Large intestine (tissue), 12 donors: ENCODE measurements at places on chromosomes 13 and 19. TPM values are rescaled to one million over a fixed set of nuclear protein-coding genes. Genes with fewer than 3 reads are reported as not detected.

DNA sequence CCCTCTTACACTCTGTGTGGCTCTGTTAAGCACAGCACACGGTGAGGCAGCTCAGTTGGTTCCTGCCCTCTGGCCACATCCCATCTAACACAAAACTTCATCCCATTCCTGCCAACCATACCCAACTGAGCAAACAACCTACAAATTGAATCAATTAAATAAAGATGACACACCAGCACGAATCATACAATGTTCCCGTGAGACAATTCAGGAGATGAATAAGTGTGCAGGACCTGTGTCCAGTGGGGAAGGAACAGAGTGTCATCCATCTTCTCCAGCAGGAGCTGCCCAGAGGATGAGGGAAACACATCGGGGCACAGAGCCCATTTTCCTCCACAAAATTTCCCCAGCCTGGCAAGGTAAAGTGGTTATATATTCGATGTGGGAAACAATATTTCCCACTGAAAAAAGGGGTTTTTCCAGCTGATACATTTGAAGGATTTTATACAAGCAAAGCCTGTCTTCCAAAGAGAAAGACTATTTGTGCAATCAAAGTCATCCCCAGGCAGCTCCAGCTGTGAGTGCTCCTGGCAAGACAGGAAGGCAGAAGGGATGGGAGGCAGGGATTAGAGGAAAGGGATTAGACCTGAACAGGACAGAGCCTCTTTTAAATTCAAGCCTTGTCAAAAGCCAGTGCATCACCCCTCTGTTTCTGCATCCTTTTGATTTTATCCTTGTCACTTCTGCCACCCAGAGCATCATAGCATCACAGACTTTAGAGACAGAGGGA is 240.2 kb downstream of the LHFPL6 start:
- no peak overlapping the region for H3K4me3 ChIP-seq
- H3K27me3 ChIP-seq, result no peaks in the 10 kb centered on the region
- no peak overlapping the region for H3K27ac ChIP-seq
- H3K36me3 ChIP-seq, result no peaks in the 10 kb centered on the region
- H3K4me1 ChIP-seq, result no peaks in the 10 kb centered on the region
- DNase-seq, result no peak

DNA sequence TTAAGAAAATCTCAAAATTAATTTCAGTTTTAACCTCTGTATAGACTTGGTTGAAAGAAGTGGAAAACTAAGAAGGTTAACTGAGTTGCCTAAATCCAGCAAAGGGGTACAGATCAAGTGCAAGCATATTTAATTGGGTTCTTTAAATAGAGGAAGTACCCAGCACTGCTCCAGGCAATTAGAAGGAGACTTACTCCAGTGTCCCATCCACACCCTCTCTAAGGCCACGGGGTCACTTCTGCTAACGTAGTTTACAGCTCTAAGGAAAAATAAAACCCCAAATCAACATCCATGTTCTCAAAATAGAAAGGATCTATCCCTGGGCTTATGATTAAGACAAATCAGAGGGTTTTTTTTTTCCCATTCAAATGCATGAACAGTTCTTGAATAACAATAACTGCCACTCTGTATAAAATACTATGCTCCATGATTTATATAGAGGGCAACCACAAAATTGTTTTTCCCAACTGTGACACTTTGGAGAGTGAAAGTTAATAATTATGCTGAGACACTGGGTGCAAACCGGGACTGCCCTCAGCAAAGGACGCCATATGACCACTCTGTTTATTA is 4.6 kb downstream of the FRY start:
- no peak for DNase-seq
- H3K4me3 ChIP-seq, result no peak overlapping the region
- H3K27ac ChIP-seq, result peak overlapping the region; percentile 7
- H3K27me3 ChIP-seq, result peaks cover 2% of the 10 kb centered on the region
- H3K36me3 ChIP-seq, result no peaks in the 10 kb centered on the region

N4BP2L1 gene
- 17.6 TPM for polyA plus RNA-seq

DNA sequence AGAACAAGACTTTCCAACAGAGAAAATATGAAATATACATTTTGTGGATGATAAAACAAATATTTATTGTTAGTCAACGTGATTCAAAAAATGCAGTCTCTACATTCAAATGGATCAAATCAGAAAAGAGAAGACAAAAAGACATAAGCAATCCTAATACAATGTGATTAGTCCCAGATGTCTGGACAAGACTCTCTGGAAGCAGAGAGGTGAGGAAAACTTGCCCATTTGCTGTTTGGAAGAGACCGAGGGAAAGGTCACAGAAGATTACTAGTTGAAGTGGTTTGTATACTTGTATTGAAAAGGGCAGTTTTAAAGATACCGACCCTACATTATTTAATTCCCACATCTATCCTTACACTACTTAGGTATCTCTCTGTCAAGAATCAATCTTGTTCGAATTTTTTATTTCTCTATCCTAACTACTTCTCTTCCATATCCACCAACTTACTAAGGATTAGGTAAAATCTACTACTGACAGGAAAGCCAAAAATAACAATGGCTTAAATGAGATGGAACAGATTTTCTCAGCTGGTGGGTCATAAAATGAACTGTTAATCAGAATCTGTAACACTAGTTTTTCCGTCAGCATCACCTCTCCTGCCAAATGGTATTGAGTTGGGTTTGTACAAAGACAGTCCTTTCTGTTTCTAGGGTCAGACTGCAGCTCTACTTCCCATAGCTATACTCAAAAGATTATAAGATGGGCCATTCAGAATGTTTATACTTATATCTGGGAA is 497.1 kb downstream of the DCT start:
- H3K27ac ChIP-seq, result no peak overlapping the region
- H3K4me1 ChIP-seq, result no peaks in the 10 kb centered on the region
- no peak overlapping the region for H3K4me3 ChIP-seq

DNA sequence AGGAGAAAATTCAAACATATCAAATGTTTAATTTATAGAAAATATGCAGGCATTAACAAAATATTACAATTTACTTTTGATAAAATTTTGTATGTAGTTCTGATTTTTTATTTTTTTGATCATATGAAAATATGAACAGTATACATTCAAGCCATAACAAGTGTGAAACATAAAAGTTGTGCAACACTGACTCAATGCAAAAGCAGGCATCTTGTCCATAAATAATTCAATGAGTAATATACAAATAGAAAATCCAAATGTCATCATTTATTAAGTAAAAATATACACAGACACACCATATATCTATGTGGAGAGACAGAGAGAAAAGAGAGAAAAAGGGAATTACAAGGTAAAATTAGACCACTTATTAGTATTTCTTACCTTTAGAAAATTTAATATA is 1183.9 kb downstream of the SLITRK1 start:
- H3K4me3 ChIP-seq, result no peak overlapping the region
- no peaks in the 10 kb centered on the region for H3K36me3 ChIP-seq
- H3K27ac ChIP-seq, result no peak overlapping the region
- no peak for DNase-seq

DNA sequence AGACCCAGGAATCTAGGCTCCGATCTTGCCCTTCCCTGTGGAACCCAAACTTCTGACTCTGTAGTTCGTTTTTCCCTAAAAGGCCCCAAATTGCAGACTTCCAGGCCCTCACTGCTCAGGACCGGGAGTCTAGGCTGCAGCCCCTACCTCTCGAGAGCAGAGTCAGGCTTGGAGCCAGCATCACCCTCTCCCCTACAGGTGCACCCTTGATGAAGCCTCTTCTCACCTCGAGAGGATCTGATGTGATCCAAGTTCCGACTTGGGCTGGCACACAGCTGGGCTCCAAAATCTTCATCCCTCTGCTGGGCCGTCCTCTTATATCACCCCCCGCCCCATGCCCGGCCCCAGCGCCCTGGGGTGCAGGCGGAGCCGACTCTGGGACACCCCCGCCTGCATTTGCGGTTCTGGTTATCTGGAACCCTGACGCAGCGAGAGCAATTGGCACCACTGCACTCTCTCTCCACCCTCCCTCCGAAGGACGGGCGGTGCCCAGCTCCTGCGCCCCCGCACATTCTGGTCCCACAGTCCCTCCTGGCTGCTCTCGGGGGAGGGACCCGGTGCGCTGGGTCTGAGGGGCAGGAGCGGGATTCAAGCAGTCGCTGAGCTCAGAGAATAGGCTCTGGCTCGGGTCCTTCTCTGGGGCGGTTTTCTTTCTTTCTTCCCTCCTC is at the start of gene KLK7:
KLK7 (minus strand) TSS at position 293 of the 668 bp plus-strand sequence. CDS start 1,518 bp downstream, outside the sequence.
- no peaks in the 10 kb centered on the region for H3K36me3 ChIP-seq
- no peak within 1 kb of the TSS for H3K4me3 ChIP-seq
- H3K27me3 ChIP-seq, result peaks cover 7% of the 10 kb centered on the region
- DNase-seq, result no peak
- no peaks in the 10 kb centered on the region for H3K4me1 ChIP-seq
- no peak within 1 kb of the TSS for H3K27ac ChIP-seq

CPB2 gene
- polyA plus RNA-seq, result 0.10 TPM

DNA sequence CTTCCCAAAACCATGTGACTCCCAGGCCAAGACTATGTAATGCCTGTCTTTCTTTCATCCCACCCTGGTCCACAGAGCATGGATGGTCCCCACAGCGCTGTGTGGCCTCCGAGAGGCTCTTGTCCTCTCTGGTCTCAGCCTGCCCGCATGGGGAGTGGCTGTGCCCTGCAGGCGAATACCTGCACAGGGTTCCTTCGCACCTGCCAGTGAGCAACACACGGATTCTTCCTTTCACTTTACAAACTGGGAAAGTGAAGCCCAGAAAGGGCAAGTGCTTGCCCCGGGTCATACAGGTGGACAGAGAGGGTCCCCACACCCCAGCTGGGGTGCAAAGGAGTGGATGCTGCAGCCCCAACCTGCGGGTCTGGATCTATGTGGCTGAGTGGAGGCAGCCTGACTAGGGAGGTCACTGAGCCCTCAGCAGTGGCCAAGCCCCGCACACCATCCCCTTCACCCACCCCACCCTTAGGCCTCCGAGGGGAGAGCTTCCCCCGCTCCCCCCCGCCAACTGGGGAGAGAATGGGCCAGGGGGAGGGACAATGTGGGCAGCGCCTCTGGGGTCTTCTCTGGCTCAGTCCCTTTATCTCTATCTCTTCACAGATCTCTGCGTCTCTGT is 747 bp upstream of the MARK4 start:
- no peaks in the 10 kb centered on the region for H3K36me3 ChIP-seq
- peaks cover 3% of the 10 kb centered on the region for H3K27me3 ChIP-seq
- no peak overlapping the region for H3K27ac ChIP-seq
- peaks cover 6% of the 10 kb centered on the region for H3K4me1 ChIP-seq

DNA sequence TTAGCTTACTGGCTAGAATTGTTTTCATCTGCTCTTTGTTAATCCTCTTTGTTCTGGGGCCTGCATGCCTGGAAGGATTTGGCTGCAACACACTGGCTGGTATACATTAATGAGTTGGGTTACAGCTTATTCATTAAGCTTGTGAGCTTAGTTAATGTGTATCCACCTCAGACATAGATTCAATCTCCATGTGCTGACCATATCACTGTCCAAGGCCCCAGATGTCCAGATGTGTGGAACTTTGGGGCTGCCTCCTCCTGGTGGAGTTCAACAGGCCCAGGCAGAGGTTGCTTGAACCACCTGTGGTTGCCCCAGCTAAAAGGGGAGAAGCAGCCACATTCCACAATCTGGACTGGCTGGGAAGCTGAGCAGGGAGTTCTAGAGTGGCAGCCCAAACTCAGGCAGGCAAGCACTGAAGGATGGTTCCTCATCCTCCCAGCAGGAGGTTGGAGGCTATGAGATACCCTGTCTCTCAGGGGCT is 5.4 kb downstream of the DIAPH3 start:
- H3K4me3 ChIP-seq, result no peak overlapping the region
- no peak for DNase-seq
- H3K27me3 ChIP-seq, result no peaks in the 10 kb centered on the region
- no peak overlapping the region for H3K27ac ChIP-seq
- H3K4me1 ChIP-seq, result no peaks in the 10 kb centered on the region
- H3K36me3 ChIP-seq, result no peaks in the 10 kb centered on the region

DNA sequence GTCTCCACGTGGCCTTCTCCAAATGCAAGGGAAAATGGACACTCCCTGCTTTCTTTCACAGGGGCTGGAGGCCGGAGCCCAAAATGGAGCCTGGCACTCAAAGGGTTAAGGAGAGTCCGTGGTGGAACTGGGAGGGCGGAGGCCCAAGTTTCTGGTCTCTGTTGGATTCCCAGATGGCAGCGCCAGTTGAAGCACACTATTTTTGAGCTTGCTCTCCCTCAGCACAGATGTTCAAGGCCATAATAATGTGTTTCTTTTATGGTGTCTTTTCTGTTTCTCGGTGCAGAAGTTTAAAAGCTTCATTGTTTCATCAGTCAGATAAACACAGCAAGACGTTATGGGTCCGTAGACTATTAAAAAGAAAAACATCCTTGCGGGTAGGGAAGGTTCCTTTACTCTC is 67.6 kb downstream of the TNFRSF19 start:
- no peaks in the 10 kb centered on the region for H3K36me3 ChIP-seq
- no peak overlapping the region for H3K27ac ChIP-seq
- no peaks in the 10 kb centered on the region for H3K27me3 ChIP-seq

DNA sequence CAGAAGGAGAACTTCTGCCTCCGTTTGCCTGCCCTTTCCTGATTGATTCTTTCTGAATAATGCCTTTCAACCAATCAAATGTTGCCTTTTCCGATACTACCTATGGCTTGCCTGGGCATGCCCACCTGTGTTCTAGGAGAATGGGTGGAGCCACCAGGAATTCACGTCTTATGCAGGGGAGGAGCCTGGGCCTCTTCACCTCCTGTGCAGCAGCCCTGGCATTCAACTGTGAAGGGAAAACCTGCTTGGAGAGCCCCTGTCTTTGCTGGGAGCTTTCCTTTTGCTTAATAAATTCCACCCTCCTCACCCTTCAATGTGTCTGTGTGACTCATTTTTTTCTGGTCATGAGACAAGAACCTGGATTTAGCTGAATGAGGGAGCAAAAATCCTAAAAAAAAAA is 730.7 kb downstream of the UQCRFS1 start:
- H3K4me3 ChIP-seq, result no peak overlapping the region
- no peaks in the 10 kb centered on the region for H3K36me3 ChIP-seq
- H3K27me3 ChIP-seq, result no peaks in the 10 kb centered on the region
- no peak for DNase-seq
- H3K4me1 ChIP-seq, result peaks cover 4% of the 10 kb centered on the region

DNA sequence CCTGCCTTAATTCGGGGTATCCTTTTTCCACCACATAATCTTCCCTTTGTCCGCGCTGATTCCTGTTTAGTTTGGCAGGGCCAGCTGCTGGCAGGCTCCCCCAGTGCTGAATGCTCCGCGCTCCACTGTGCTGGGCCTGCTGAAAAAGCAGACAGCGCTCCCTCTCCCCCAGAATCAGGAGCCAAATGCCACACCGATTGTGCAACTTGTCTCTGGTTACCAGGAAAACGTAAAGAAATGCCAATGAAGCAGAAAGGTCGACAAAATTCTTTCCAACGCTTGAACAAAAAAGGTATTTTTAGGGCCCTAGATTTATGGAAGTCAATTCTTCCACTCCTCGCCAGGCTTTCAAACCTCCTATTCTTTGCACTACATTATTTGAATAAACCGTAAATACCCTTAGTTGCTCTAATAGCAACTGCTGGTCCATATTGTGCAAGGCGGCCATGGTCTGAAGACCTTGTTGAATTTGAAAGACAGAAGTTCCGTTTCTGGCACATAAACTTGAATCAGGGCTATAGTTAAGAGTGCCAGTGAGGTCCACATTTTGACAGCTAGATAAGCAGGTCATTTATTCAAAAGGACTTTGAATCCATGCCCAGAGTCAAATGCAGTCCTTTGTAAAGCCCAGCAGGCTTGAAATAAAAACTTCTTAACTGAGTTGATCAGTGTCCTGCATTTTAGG is 206.7 kb upstream of the RFC3 start:
- no peaks in the 10 kb centered on the region for H3K27me3 ChIP-seq
- no peak overlapping the region for H3K4me3 ChIP-seq
- H3K27ac ChIP-seq, result no peak overlapping the region
- no peaks in the 10 kb centered on the region for H3K36me3 ChIP-seq
- DNase-seq, result peak; percentile 38
